Activated CD4-positive, alpha-beta T cell treated with anti-CD3 and anti-CD28 coated beads for 24 hours (primary cell): ENCODE measurements at places on chromosomes 16 and 17.

DNA sequence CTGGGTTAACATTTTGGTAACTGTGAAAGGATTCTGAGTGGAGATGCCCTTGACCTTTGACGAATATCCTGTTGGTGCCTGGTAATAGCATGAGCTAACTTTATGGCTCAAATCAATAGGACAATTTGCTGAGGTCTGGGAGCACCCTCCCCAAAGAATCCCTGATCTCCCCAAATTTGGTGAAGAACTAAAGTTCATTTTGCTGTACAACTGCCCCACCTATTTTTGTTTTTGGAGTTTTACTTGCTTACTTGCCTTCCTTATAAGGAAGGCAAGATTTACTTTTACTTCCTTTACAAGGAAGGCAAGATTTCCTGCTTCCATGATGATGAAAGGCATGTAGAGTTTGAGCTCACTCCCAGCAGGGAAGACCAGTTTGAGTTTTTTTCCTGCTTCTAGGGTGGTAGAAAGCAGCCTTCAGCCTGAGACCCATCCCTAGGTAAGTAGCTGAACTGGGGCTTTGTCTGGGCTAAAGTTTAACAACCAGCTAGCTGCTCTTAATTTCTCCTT, 2.8 kb downstream of the KRTAP4-9 start:
- DNase-seq = no peak

- no peak for DNase-seq
These were observed 24.3 kb upstream of the C1QL1 start for GRCh38 chr17:44992242-44992939.

DNA sequence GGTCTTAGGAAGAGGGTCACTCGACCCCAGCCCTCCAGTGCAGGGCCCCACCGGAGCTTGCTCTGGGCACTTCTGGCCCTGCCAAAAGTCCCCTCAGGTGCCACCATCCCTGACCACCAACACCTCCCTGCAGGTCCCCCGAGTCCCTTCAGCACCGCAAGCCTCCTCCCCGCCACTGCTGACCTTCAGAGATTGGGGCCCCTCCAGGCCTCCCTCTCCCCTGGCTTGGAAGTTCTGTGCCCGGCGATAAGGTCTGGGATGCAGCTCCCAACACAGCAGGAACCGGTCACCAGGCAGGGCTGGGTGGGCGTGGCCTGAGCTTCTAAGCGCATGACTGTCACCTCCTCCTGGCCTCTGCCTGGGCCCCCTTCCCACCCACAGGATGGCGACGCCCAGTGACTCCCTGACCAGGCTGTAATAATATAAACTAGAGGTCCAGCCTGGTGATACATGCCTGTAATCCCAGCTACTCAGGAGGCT, 11.2 kb downstream of the PIEZO1 start:
- no peak for DNase-seq

DNA sequence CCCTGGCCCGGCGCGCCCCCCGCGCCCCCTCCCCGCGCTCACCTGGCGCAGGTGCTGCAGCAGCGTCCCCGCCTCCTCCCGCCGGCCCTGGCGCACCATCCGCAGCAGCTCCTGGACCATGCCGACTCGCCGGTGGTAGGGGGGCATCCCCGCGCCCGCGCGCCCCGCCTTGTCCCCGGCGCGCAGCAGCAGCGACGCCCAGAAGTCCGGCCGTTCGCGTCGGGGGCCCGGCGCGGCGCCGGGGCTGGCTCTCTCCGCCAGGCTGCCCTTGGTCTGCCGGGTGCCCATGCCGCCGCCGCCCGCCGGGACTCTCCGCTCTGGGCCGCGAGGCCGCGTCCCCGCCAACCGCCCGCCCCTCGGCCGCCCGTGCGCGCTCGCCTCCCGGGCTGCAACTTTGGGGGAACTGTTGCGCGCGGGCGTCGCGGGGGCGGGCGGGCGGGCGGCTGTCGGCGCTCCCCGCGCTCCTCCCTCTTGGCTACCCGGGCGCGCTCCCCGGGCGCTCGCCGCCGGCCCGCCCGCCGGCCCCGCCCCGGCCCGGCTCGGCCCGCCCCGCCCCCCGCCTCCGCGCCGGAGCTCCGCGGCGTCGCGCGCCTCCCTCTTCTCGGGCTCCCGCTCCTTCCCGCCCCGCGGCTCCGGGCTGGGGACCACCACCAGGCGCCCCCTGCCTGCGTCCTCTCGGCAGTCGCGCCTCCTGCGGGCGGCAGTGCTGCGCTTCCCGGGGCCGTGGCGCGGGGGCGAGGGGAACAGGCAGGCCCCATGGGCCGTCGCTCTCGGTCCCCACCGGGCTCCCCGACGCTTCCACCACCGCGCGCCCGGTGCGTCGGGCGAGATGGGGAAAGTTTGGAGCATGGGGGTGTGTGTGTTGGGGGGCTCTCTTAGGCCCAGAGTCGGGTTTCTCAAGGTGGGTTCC, at the start of gene LRRC75A:
LRRC75A (minus strand) TSS at position 491 of the 910 bp plus-strand sequence; CDS start at position 288, 203 bp downstream.
- peak; percentile 30 for DNase-seq

DNA sequence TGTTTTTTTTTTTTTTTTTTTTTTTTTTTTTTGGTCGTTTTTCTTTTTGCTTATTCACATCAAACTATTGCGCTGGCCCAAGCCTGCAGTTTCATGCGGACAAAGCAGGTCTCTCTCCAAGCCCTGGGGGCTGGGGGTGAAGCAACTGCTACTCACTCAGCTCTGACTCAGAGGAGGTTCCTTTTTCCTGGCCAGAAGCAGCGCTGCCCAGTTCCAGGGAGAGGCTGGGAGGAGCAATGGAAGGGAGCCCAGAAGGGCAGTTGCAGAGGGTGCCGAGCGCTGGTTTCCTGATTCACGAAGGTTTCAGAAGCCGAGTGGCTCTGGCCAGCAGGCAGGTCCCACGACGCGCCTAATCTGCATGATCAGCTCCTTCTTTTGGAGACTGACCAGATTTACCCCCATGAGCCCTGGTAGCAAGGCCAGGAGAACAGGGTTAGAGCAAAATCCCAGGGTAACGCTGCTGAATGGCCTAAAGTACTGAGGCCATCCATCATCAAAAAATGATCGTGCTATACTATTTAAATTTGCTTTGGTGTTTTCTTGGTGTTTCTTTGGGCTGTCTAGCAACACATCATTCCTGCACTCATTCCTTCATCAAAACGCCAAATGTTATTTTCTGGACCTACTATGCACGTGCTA, 144.7 kb upstream of the SOX9 start:
- no peak for DNase-seq

DNA sequence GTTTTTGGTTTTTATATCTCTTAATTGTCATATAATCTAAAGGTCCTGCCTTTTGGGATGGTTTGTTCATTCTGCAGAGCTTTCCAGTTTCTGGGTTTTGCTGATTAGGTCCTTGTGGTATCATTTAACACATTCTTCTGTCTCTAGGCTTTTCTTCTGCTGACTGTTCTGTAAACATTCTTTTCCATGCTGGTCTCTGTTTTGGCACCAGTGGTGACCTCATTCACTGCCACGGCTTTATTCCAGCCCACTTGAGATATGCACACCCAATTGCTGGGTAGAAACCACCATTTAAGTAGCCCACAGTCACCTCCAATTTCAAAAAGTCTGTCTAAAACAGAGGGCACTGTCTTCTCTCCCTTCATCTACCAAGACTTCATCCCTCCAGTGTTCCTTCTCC, 31.1 kb upstream of the COX10 start:
- DNase-seq = no peak

- DNase-seq = no peak
These were observed 16.6 kb downstream of the CASKIN2 start for GRCh38 chr17:75498726-75499213.

GRCh38 chr17:50033316-50033715, 22.6 kb upstream of the ITGA3 start:
- DNase-seq = no peak

DNA sequence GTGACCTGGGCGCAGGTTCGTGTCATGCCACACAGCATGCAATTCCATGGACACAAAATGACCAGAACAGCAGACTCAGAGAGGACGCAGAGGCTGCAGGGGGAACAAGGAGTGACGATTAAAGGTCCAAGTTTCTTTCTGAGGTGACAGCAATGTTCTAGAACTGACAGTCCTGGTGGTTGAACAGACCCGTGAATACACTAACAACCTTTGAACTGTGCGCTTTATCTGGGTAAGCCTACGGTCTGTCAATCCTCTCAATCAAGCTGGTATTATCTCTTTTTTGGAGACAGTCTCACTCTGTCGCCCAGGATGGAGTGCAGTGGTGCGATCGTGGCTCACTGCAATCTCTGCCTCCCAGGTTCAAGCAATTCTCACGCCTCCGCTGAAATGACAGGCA, 134.1 kb downstream of the ZNF778 start:
- DNase-seq = no peak

DNA sequence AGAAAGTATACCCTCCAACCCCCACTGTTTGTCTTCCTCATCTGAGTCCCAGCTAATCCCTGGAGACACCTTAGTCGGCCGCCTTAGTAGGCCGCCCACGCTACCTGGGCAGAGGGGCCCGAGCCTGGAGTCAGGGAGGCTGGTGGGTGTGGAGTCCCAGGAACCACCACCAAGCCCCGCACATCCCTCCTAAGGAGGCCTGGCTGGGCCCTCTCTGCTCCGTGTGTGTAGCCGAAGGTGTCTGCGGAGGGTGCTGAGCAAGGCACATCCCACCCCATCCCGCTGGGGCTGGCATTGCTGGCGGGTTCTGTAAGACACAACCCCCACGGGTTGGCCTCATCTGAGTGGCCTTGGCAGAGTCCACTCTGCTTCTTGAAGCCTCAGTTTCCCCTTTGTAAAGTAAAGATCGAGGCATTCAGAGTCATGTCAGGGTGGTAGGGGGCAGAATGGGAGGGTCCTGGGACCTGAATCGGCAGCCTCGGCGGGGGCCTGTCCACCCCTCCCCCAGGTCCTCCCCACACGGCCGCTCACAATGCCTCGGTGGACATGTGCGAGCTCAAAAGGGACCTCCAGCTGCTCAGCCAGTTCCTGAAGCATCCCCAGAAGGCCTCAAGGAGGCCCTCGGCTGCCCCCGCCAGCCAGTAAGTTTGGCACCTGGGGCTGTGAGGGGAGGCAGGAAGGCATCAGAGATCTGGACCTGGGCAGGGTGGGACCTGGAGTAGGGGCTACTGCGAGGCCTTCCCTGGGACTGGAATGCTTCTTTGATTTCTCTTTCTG, 15.2 kb upstream of the ADGRG3 start:
- DNase-seq = no peak

- peak; percentile 29 for DNase-seq
These were observed 14.2 kb downstream of the LYRM9 start for GRCh38 chr17:27878776-27879562.

DNA sequence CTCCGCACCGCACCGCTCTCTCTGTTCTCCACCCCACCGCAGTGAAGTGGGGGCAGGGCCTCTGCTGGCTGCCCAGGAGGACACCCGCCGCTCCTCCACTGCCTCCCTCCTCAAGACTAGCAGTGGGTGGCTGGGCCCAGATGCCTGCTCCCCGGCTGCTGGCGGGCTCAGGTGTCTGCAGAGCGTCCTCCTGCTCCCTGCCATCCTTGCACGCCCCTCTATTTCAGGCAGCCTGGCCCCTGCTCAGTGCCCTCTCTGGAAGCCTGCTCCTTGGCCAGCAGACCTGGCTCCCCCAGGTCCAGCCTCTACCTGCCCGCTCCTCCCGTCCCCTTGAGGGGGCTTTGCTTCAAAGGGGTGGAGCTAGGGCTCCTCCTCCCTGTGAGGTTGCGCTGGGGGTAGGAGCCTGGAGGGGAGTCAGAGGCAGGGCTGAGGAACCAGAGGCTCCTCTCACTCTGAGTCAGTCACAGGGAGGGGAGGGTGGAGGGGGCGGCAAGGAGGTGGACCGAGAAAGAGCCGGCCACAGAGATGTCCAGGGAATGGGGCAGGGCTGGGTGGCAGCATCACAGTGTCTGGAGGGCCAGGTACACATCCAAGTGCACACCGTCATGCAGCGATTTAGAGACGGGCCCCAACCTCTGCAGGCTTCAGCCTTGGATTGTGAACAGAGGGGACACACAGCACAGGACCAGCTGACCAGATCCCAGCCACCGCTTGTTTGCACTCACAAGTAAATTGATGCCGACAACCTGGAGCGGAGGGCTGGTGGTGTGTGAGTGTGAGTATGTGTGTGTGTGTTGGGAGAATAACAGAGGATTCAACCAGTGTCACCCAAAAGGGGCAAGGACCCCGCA, 9.8 kb upstream of the TMEM92 start:
- no peak for DNase-seq
